ENCODE measurements at places on chromosomes 7 and 10. TPM values are rescaled to one million over a fixed set of nuclear protein-coding genes. Genes with fewer than 3 reads are reported as not detected.

- H3K27me3 ChIP-seq: no peaks in the 10 kb centered on the region
- no peak overlapping the region for H3K4me3 ChIP-seq
- DNase-seq: no peak
- H3K4me1 ChIP-seq: no peaks in the 10 kb centered on the region
These were observed 47.8 kb upstream of the SAMD8 start for GRCh38 chr10:75063461-75064230.

- no peak for DNase-seq
- no peak overlapping the region for H3K4me3 ChIP-seq
- no peaks in the 10 kb centered on the region for H3K4me1 ChIP-seq
These were observed 242.3 kb upstream of the DKK1 start for GRCh38 chr10:52071814-52072213.

- H3K27me3 ChIP-seq: no peaks in the 10 kb centered on the region
- H3K4me1 ChIP-seq: no peaks in the 10 kb centered on the region
- no peak overlapping the region for H3K4me3 ChIP-seq
- no peaks in the 10 kb centered on the region for H3K36me3 ChIP-seq
These were observed 285.9 kb downstream of the CELF2 start for GRCh38 chr10:11303361-11304170.

- no peaks in the 10 kb centered on the region for H3K27me3 ChIP-seq
- no peak overlapping the region for H3K4me3 ChIP-seq
- no peak overlapping the region for H3K27ac ChIP-seq
- no peaks in the 10 kb centered on the region for H3K4me1 ChIP-seq
These were observed 208.6 kb downstream of the LHFPL3 start for GRCh38 chr7:104536956-104537355.

GRCh38 chr10:43852149-43852548 lies 203.5 kb upstream of the ZNF32 start:
- no peak overlapping the region for H3K4me3 ChIP-seq
- no peak for DNase-seq
- H3K27me3 ChIP-seq: no peaks in the 10 kb centered on the region
- no peaks in the 10 kb centered on the region for H3K36me3 ChIP-seq
- H3K27ac ChIP-seq: no peak overlapping the region

GRCh38 chr10:6164271-6165095 lies 38.2 kb upstream of the PFKFB3 start:
- no peak for DNase-seq
- peaks cover 13% of the 10 kb centered on the region for H3K36me3 ChIP-seq
- H3K27me3 ChIP-seq: no peaks in the 10 kb centered on the region
- peak overlapping the region; percentile 77 for H3K4me3 ChIP-seq
- peak overlapping the region; percentile 96 for H3K27ac ChIP-seq

DNA sequence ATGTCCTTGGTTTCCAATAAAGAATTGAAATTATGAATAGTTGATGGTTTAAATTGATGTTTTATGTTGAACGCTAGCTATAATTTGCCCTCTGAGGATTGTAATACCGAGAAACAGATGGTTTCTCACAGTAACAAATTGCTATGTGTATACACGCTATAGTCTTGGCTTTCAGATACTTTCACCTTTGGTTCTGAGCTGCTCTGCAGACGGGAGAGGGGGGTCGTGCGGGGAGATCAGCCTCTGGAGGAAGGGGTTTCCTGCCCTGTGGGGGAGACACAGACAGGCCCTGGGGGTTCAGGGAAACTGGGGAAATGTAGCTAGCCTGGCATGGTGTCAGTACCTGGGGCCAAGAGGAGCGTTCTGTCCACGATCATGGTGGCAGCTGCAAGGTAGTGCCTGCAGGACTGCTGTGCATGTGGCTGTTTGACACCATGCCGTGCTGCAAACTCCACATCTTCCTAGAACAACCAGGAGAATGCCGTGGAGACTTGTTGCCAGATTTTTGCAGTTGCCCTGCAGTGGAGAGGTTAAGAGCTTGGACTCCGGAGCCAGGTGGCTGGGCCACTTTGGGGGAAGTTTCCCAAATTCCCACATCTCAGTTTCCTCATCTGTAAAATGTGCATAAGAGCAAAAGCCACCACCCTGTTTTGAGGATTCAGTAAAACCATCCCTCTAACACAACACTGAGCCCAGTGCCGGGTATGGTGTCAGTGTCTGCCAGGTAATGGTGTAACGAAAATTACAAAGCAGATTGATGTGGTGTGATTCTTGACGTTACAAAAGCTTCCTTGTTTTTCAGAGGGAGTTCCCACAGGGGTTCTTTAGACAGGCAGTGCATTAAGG lies 167.9 kb downstream of the CUX1 start:
- no peak for DNase-seq
- H3K27me3 ChIP-seq: no peaks in the 10 kb centered on the region
- no peaks in the 10 kb centered on the region for H3K4me1 ChIP-seq
- no peaks in the 10 kb centered on the region for H3K36me3 ChIP-seq
- H3K4me3 ChIP-seq: no peak overlapping the region

GRCh38 chr10:29998142-29998808 lies 61.1 kb downstream of the JCAD start:
- no peak overlapping the region for H3K27ac ChIP-seq
- no peaks in the 10 kb centered on the region for H3K36me3 ChIP-seq
- H3K4me3 ChIP-seq: no peak overlapping the region
- DNase-seq: peak; percentile 85

DNA sequence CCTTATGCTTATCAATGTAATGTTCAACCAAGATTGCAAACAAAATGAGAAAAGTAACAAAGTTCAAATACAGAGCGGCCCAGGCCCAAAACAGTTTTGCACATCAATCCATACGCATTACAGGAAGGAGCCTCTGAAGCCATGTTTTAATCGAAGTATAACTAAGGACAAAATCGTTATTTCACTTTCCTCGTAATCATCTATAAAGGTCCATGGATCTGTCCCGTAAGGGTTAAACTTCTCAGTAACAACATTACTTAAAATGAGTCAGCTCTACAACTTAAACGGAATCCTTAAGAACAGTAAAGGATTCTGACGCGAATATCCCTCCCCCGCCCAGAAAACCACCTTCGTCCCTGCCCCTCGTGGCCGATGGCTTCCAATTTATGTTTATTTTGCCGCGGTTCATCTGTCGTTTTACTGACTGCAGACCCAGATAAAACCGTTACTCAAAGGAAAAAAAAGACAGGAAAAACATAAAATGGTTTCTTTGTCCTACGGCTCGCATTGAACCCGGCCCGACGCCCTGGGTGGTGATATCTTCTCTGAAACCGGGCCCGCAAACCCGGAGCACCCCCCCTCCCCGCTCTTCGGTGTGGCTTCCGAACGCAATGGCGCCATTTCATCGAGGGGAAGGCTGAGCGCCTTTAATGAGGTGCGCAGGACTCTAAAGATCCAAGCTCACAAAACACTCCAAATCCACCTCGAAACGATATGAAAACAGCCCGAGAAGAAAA lies 1.1 kb downstream of the HNRNPA2B1 start:
- peaks cover 30% of the 10 kb centered on the region for H3K36me3 ChIP-seq
- H3K27ac ChIP-seq: peak overlapping the region; percentile 100
- peaks cover 37% of the 10 kb centered on the region for H3K4me1 ChIP-seq
- no peaks in the 10 kb centered on the region for H3K27me3 ChIP-seq
- peak overlapping the region; percentile 81 for H3K4me3 ChIP-seq

- H3K27me3 ChIP-seq: no peaks in the 10 kb centered on the region
- no peak overlapping the region for H3K27ac ChIP-seq
- no peak overlapping the region for H3K4me3 ChIP-seq
These were observed 736.6 kb downstream of the AUTS2 start for GRCh38 chr7:70334871-70335270.

DNA sequence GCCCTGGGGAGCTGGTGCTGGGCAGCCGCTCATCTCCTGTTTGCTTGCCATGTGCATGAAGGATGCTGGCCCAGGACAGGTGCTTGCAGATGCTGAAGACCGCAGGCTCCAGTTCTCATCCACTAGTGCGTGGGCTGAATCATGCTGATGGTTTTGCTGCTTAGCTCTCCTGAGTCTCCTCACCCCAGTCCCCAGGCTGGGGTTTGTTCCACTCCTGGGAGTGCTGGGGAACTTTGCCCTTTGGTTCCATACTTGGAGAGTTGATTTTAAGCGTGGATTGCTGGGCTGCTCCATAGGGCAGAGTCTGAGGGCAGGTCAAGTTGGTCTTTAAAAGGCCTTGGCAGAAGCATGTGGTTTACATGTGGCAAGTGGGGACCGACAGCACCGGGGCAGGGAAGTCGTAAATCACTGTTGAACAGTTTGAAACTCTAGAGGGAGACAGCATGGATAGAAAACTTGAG lies 9.1 kb downstream of the DYNC2I1 start:
- H3K27me3 ChIP-seq: no peaks in the 10 kb centered on the region
- peaks cover 13% of the 10 kb centered on the region for H3K4me1 ChIP-seq
- no peaks in the 10 kb centered on the region for H3K36me3 ChIP-seq
- no peak overlapping the region for H3K27ac ChIP-seq

GRCh38 chr10:12709000-12709401 lies 292.5 kb downstream of the CCDC3 start:
- no peaks in the 10 kb centered on the region for H3K27me3 ChIP-seq
- no peaks in the 10 kb centered on the region for H3K36me3 ChIP-seq
- no peak overlapping the region for H3K4me3 ChIP-seq

DNA sequence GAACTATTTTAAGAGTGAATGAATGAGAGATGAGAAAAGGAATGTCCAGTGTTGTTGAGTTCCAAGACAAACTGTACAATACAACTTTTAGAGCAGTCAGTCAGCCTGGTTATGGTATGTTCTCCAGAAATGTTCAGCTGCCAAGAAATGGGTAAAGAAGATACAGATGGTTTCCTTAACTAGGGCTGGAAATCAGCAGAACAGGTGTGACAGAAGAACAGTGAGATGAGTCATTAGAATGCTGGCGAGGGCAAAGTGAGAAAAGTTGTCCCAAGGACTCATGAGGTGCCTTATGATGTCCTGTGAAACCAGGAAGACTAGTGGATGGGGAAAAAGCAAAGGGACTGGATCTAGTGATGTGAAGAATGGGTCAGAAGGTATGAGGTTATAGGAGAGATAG lies 20.8 kb upstream of the SEPTIN7 start:
- H3K4me3 ChIP-seq: no peak overlapping the region
- H3K27me3 ChIP-seq: no peaks in the 10 kb centered on the region
- H3K27ac ChIP-seq: no peak overlapping the region

GRCh38 chr7:119988401-119988800 lies 284.6 kb upstream of the KCND2 start:
- H3K27ac ChIP-seq: no peak overlapping the region
- no peak overlapping the region for H3K4me3 ChIP-seq
- no peaks in the 10 kb centered on the region for H3K4me1 ChIP-seq
- DNase-seq: no peak
- H3K36me3 ChIP-seq: no peaks in the 10 kb centered on the region
- H3K27me3 ChIP-seq: no peaks in the 10 kb centered on the region

- H3K27ac ChIP-seq: no peak overlapping the region
- H3K27me3 ChIP-seq: no peaks in the 10 kb centered on the region
- peaks cover 19% of the 10 kb centered on the region for H3K36me3 ChIP-seq
- no peaks in the 10 kb centered on the region for H3K4me1 ChIP-seq
- H3K4me3 ChIP-seq: no peak overlapping the region
These were observed 11.7 kb downstream of the TMEM254 start for GRCh38 chr10:80090121-80090520.

DNA sequence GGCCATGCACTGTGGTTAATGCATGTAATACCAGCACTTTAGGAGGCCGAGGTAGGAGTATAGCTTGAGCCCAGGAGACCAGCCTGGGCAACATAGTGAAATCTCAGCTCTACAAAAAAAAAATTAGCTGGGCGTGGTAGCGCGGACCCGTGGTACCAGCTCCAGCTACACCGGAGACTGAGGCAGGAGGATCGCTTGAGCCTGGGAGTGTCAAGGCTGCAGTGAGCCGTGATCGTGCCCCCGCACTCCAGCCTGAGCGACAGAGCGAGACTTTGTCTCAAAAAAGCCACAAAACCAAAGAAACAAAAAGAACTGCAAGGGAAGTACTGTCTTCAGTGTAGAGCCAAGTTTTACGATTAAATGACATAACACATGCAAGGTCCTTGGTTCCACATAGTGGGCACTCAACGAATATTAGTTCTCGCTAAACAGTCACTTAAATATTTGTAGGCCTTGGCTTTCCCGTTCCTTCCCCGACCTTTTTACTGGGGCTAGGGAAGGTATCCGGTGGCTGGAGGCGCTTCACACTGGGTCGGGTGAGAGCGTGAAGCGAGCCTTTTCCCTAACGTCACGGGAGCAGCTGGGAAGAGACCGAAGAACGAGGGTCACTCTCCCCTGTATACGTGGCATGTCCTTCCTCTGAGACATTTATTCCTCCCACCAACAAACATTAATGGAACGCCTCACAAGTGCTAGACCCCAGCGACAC lies 993 bp upstream of the SND1 start:
- H3K4me3 ChIP-seq: peak overlapping the region; percentile 85
- H3K27me3 ChIP-seq: no peaks in the 10 kb centered on the region
- peaks cover 7% of the 10 kb centered on the region for H3K4me1 ChIP-seq
- no peaks in the 10 kb centered on the region for H3K36me3 ChIP-seq

- DNase-seq: no peak
- H3K4me3 ChIP-seq: no peak overlapping the region
- H3K4me1 ChIP-seq: peaks cover 12% of the 10 kb centered on the region
- no peak overlapping the region for H3K27ac ChIP-seq
- no peaks in the 10 kb centered on the region for H3K36me3 ChIP-seq
- H3K27me3 ChIP-seq: no peaks in the 10 kb centered on the region
These were observed 19.5 kb upstream of the ABCB5 start for GRCh38 chr7:20595971-20596370.

DNA sequence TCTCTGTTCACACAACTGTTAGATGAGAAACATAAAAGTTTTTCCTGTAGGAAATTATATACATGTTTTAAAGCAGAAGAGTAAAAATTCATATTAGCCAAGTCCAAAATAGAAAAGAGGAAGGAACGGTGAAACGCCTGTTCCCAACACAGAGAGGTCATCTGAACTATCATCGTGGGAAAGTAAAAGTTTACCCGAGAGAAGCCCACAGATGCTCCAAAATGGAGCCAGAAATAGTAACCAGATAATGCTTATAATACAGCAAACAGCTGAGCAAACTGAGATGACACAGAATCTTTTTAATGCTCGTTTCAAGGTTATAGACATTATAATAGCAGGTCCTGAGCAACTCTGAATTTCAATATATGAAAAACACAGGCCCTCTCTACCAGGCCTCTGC lies 24.5 kb downstream of the FRMD4A start:
- no peaks in the 10 kb centered on the region for H3K27me3 ChIP-seq
- H3K36me3 ChIP-seq: no peaks in the 10 kb centered on the region
- H3K4me1 ChIP-seq: no peaks in the 10 kb centered on the region
- DNase-seq: no peak

GRCh38 chr10:129207297-129207696 lies 259.7 kb upstream of the MGMT start:
- H3K27ac ChIP-seq: no peak overlapping the region
- DNase-seq: no peak
- no peaks in the 10 kb centered on the region for H3K27me3 ChIP-seq
- H3K4me1 ChIP-seq: no peaks in the 10 kb centered on the region

The GIMAP5 gene
- 37.8 TPM for total RNA-seq

The PROSER2 gene
- 12.8 TPM for total RNA-seq

The NEBL gene
- 58.8 TPM for total RNA-seq

The SEMA3D gene
- 5.5 TPM for total RNA-seq

The RELN gene
- total RNA-seq: 5.4 TPM

The ITPRID1 gene
- not detected for total RNA-seq

The FAM241B gene
- total RNA-seq: 9.6 TPM

The INMT gene
- 123 TPM for total RNA-seq

The NPC1L1 gene
- not detected for total RNA-seq

The FAM13C gene
- total RNA-seq: 10.3 TPM

The TAS2R5 gene
- total RNA-seq: 0.79 TPM

The TFEC gene
- total RNA-seq: 12.9 TPM

The UNCX gene
- total RNA-seq: not detected

The SVOPL gene
- total RNA-seq: not detected
